ENCODE measurements at places on chromosomes 1 and 21.

DNA sequence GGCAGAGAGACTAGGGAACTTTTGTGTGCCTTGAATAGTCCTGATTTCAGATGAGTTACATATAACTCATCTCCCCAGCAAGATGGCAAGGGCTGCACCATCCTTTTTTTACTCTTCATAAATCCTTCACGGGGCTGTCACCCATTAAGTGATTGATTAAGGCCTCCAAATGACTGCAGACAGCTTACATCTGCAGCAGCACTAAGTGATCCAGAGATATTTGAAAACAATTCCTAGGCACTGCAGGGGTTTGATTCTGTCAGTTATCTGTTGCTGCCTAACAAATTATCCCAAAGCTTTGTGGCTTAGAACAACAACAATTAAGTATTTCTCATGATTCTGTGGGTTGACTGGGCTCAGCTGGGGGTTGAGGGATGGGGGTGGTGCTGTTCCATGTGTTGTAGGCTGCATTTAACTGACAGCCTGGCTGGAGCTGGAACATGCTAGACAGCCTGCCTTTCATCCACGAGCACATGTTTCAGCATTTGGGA lies 19.3 kb downstream of the TEX38 start:
- no peak for DNase-seq

DNA sequence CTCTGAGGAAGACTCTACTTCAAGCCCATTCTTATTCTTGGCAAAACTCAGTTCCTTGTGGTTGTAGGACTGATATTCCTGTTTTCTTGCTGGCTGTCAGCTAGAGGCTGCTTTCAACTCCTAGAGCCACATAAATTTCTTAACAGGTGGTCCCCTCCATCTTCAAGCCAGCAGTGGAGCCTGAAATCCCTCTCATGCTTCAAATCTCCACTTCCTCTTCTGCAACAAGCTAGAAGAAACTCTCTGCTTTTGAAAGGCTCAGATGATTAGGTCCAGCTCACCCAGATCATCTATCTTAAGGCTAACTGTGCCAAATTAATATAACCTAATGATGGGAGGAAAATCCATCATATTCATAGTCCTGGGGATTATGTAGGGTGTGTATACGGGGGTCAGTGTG lies 43.2 kb upstream of the CD34 start:
- no peak for DNase-seq

DNA sequence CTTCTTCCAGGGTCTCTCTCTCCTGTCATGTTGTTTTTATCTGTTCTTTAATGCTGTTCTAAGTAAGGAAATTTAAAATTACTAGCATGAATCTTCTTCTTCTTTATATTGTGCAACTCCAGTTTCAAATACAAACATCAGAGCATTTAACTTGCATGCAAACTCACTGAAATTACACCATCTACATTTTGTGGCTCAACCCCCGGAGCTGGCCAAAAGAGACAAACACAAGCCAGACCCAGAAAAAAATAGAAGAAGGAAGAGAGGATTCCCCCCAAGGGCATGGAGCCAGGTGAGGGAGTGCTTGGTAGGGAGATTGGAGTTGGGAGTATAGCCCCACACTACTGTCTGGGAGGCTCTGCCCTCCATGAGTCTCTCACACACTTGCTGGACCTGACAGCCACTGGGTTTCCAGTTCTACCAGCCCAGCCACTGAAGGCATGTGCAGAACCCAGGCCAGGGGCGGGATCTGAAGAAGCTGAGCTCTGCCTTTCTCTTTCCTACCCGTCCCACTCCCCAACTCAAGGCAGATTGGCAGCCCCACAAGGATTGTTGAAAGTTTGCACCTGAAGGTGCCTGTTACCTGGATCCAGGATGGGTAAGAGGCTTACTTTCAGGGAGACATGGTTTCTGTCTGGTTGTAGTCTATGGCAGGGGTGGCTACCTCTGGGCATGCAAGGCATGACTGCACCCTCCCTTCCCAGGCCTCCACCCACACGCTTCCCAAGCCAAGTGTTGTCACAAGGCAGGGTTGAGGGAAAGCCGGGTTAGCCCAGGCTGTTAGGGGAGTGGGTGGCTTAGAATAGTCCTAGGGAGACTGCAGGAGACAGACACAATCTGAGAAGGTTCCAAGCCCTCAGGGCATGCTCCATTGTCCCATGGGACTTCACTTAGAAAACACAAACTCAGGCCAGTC lies 297.2 kb downstream of the TGFB2 start:
- no peak for DNase-seq

- peak; percentile 34 for DNase-seq
These were observed 135.1 kb downstream of the CDC7 start for GRCh38 chr1:91635763-91636162.

GRCh38 chr1:1332774-1333480 lies 1.8 kb downstream of the TAS1R3 start:
- DNase-seq: no peak

DNA sequence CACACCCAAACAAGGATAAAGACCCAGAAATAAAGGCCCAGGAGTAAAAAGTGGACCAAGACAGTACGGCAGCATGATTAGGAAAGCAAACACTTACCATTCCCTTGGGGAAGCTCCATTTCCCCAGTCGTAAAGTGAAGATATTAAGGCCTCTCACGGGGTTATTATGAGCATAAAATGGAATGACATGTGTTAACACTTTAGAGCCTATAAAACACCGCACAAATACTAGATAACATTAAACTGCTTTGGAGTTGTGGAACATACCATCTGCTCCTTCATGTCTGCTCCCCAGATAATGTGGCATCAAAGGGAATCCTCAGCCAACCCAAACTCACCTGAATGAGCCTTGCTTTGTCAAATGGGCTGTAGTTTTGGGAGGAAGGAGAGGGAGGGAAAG lies 8.9 kb upstream of the ITLN2 start:
- DNase-seq: no peak

GRCh38 chr1:57934745-57935144 lies 510.9 kb upstream of the DAB1 start:
- no peak for DNase-seq

DNA sequence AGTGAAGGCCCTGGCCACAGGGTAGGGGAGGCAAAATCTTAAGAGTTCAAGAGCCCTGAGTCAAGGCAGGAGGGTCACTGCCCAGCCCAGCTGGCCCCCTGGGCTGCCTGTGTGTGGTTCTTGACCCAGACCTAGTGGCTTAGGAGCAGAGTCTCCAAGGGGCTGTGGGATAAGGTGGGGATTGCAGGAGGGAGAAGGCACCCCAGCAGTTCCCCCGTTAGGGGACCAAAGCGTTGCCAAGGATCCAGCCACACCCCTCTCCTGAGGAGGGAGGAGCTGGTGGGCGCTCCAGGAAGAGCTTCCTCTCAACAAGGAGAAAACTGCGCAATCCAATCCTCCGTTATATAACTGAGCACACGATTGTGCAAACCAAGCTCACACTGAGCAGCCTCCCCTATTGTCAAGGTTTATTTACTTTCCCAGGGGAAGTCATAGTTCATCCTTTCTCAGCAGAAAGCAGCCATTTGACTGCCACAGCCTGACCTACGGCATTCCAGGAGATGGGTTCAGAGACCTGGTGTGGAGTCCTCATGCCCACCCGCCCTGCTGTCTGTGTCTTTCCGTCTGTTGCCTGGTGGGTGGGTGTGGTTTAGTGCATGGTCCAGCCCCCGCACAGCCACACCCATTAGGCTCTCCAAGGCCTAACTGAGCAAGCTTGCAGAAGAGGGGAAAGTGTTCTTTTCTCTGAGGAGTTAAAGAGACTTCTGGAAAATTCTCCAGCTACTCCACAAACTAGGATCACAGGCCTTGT lies 3.5 kb downstream of the EPHX1 start:
- DNase-seq: peak; percentile 13

- no peak for DNase-seq
These were observed 549.0 kb downstream of the KCNT2 start for GRCh38 chr1:196059210-196059609.

- DNase-seq: no peak
These were observed 36.4 kb upstream of the STUM start for GRCh38 chr1:226512076-226512728.

- no peak for DNase-seq
These were observed 6.5 kb downstream of the ZP4 start for GRCh38 chr1:237884237-237884636.

DNA sequence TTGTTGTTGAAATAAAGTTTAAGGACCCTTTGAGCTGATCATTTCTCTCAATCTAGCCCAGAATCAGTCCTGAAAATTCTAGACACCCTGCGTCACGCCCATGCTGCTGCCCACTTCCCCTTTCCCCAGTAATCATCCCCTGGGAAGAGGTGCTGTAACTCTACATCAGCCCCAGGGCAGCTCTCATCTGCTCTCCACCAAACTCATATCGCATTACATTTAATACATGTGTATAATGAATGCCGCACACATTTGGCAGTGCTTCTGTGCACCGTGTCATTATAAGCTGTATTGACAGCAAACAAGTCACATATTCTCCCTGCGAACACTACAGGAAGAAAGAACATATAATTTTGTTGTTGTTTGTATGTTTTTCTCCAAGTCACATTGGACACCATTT lies 539.7 kb upstream of the DAB1 start:
- no peak for DNase-seq

DNA sequence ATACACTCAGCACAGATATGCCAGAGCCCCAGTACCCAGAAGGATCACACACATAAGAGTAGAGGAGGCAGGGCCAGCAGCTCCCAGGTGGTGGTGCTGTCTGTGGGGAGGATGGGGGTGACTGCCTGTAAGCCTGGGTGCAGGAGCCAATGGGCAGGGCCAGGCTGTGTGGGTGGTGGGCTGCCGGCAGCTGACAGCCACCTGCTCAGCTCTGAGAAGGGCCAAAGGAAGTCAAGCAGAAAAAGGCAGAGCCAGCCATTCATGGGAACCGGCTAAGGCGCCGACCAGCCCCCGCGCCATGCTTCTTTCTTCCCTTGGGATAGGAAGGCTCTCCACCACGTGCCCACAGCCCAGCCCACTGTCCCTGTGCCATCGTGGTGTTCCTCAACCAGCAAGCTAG lies 14.1 kb downstream of the PIK3C2B start:
- no peak for DNase-seq

- no peak for DNase-seq
These were observed 189.7 kb downstream of the TOMM20 start for GRCh38 chr1:234938924-234939323.

GRCh38 chr1:235873571-235873970 lies 6.9 kb upstream of the LYST start:
- DNase-seq: no peak

DNA sequence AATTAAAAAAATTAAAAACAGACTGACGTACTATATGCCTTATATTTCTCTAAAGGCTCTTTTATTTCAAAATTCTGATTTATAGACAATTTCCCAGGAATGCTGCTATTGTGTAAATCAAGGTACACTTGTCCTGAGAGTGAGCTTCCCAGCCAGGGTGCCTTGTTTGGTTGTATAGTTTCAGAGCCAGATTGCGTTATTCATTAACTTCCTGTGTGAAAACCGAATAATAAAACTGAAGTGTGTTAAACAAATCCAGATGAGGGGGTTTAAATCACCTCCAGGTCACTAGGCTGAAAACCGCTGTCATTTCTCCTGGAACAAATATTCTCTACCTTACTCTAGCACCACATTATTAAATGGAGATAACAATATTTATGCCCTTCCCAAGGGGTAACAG lies 68.7 kb downstream of the LMX1A start:
- no peak for DNase-seq

DNA sequence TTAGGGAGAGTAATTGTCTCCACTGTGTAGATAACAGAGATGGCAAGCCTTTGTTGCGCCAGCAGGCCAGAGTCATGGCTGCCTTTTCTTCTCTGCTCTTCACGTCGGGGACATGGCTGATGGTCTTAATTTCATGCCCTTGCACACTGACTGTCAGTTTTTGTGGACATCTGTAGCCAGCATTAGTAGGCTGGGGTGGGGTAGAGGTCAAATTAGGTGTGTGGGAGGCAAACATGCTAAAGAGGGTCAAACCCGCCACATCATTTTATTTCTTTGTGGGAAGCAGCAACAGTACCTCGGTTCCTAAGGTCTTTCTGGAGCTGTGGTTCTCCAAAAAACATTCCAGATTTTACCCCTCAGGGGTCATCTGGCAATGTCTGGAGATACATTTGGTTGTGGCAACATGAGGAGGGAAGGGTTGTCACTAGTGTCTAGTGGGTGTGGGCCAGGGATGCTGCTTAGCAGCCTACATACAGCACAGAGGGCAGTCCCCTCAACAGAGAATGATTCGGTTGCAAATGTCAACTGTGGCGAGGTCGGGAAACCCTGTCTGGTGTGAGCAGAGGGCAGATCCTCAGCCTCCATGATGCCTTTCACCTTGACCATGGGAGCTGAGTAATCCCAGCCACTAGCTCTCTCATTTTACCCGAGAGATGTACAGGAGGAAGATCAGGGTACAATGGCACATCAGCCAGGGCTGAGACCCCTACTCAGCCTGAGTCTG lies 14.7 kb downstream of the RUNX1 start:
- DNase-seq: no peak

- no peak for DNase-seq
These were observed 52.8 kb downstream of the DYRK1A start for GRCh38 chr21:37419228-37419906.

DNA sequence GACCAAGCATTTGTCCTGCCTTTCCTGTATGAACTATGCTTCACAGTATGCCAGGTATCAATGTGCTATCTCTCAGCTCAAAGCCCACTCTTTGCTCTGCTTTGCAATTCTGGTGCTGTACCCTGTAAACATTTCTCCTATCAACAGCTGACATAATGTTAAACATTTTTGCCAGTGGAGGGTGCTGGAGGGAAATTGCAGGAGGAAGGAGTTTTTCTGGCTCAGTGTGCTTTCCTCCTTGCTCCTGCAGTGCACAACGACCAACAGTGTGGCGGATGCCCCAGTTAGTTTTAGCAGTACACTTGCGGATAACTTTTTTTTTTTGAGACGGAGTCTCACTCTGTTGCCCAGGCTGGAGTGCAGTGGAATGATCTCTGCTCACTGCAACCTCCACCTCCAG lies 67.1 kb upstream of the PTGFRN start:
- no peak for DNase-seq

DNA sequence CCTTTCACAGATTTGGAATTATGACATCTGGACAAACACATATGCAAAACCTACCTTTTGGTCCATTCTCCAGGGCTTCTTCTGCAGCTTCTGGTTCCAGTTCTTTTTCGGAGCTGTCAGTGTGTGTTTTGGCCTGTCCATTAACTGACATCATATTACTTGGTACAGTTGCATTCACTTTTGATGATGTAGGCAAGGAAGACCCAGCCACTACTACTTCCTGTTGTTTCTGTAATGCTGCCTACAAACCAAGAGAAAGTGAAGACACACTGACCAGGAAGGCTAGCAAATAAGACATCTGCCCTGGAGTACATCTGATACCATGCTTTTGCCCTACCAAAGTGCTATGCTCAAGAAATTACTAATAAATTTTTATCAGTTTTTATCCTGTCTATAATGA lies 31.9 kb downstream of the ACBD3 start:
- no peak for DNase-seq

GRCh38 chr1:64001038-64001437 lies 202.4 kb upstream of the UBE2U start:
- DNase-seq: peak; percentile 27
